Endodermal cell (in vitro differentiated cells): ENCODE measurements at places on chromosomes 5 and 9. TPM values are rescaled to one million over a fixed set of nuclear protein-coding genes. Genes with fewer than 3 reads are reported as not detected.
A peak's percentile ranks its signal among the peaks of the same experiment; 100 is the strongest.

Gene CDX1
- not detected in 3 replicates for total RNA-seq

Gene SLC46A2
- not detected in 2 replicates for total RNA-seq

Gene SPATA6L
- total RNA-seq: 1.9 and 2.0 TPM in 2 replicates

Gene SEMA5A
- total RNA-seq: 30.5 and 46.8 TPM in 2 replicates

Gene TJP2
- total RNA-seq: 53.0 and 65.4 TPM in 2 replicates

Gene IL33
- total RNA-seq: 0.21 to 0.33 TPM in 2 of 3 replicates, not detected in the other

Gene FRMD3
- 0.27 to 0.66 TPM (median 0.35 TPM) in 3 replicates for total RNA-seq

- H3K27me3 ChIP-seq: no peaks in the 10 kb centered on the region
- H3K4me1 ChIP-seq: no peaks in the 10 kb centered on the region
- no peaks in the 10 kb centered on the region for H3K36me3 ChIP-seq
- no peak for DNase-seq
- no peak overlapping the region for H3K4me3 ChIP-seq
These were observed 59.9 kb downstream of the TRIM36 start for GRCh38 chr5:115109840-115110239.

GRCh38 chr9:114384836-114385396 is 2.9 kb downstream of the AKNA start:
- H3K27ac ChIP-seq: no peak overlapping the region
- peaks cover 15% of the 10 kb centered on the region for H3K27me3 ChIP-seq
- H3K4me3 ChIP-seq: no peak overlapping the region
- DNase-seq: no peak
- no peaks in the 10 kb centered on the region for H3K36me3 ChIP-seq

DNA sequence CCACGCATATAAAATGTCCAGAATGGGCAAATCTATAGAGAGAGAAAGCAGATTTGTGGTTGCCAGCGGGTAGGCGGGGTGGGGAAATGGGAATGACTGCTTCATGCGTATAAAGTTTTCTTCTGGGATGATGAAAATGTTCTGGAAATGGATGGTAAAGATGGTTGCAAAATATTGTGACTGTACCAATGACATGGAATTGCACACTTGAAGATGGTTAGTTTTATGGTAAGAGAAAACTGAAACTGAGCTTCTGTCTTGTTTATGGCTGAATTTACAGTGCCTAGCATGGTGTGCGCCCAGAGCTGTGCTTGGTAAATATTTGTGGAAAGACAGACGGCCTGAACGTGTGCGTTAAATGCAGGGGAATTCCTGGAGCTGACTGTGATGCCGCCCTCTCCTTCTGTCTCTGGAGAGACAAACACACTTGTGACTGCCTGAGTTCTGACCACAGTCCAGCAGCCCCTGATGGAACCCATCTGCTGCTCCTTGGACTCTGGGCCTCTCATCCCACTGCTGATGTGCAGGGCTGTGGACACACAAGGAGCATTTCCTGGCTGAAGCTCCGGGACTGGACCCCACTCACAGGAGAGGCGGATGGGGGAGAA is 8.6 kb upstream of the PTGES start:
- H3K4me1 ChIP-seq: peaks cover 4% of the 10 kb centered on the region
- peak overlapping the region; percentile 16 for H3K27ac ChIP-seq
- no peaks in the 10 kb centered on the region for H3K36me3 ChIP-seq
- no peak overlapping the region for H3K4me3 ChIP-seq

GRCh38 chr5:124438903-124439281 is 307.5 kb downstream of the ZNF608 start:
- H3K4me3 ChIP-seq: no peak overlapping the region
- peaks cover 3% of the 10 kb centered on the region for H3K4me1 ChIP-seq
- H3K36me3 ChIP-seq: no peaks in the 10 kb centered on the region

DNA sequence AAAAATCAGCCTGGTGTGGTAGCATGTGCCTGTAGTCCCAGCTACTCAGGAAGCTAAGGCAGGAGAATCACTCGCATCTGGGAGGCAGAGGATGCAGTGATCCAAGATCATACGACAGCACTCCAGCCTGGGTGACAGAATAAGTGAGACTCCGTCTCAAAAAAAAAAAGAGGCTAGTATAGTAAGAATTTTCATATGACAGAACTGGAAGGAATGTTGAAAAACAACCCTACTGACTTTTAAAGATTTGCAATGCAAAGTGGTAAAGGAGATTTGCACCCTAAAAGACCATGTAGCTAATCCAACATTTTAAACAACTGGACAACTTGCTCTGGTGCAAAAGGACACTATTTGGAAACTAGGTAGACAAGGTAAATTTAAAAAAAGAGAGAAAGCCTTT is 58.1 kb downstream of the SH3PXD2B start:
- H3K27ac ChIP-seq: no peak overlapping the region
- no peaks in the 10 kb centered on the region for H3K27me3 ChIP-seq
- no peak overlapping the region for H3K4me3 ChIP-seq
- peaks cover 79% of the 10 kb centered on the region for H3K36me3 ChIP-seq
- no peak for DNase-seq

DNA sequence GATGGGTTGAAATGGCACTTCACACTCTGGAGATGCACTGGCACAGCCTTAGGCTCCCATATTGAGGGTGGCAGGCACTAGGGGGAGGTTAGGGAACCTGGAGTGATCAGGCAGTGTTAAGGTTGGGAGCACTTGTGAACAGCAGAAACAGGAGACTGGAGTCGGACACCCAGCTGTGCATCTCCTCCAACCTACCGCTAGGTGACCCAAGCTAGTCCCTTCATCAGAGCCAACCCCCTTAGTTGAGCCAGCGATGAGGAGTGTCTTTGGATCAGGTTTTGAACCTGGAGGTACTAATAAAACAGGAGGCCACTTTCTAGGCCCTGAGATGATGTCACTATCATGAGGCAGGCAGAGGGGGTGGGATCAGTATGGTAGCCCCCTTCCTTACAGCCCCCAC is 1.7 kb downstream of the ACTL7B start:
- H3K27me3 ChIP-seq: no peaks in the 10 kb centered on the region
- no peaks in the 10 kb centered on the region for H3K4me1 ChIP-seq
- H3K36me3 ChIP-seq: no peaks in the 10 kb centered on the region
- DNase-seq: peak; percentile 55

DNA sequence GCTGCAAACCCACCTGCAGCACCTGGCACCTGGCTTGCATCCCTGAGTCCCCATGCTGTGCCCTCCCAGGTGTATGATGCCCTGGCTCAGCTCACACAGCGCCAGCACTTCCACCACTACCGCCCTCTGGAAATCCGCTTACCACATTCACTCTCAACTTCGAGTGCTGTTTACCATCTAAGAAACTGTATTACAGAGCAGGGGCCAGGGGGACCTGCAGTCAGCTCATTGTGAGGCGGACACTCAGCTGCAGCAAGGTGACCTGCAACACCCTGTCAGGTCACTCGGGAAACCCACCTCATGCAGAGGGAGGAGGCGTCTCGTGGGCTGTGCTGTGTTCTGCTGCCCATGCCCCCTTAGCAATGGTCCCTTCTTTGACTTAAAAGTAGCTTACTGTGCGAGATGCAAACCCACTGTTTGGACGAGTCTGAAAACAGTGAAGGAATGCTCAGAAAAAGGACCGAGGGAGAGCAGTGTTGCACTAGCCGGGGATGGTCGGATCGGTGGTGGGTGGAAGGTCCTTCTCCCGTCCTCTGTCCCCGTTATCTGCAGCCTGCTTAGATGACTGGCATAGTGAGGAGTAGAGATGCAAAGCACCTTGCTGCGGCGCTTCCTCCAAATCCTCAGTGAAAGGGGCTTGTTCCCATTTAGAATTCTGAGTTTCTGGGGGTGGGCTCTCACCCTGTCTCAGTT is 55.2 kb upstream of the CTSL start:
- peaks cover 69% of the 10 kb centered on the region for H3K36me3 ChIP-seq
- no peak overlapping the region for H3K4me3 ChIP-seq
- H3K27me3 ChIP-seq: no peaks in the 10 kb centered on the region
- no peak for DNase-seq
- H3K27ac ChIP-seq: no peak overlapping the region

DNA sequence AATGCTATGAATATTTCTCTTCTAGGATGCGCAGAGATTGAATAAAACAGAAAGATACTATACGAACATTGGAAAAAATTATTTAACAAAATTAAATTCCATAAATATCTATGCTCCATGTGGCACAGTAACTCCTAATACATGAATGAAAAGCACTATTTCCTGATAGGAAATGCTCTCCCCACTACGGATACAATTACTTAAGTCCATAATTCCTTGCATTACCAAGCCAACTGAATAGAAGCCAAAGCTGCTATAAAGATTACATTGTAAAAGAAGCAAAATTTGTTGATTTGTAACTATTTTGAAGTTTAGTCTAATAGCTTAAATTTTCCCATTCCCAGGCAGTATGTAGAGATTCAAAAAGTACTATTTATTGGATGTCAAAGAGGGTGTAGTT is 61.8 kb upstream of the SNX2 start:
- H3K27me3 ChIP-seq: no peaks in the 10 kb centered on the region
- no peaks in the 10 kb centered on the region for H3K36me3 ChIP-seq
- DNase-seq: no peak
- H3K4me3 ChIP-seq: no peak overlapping the region
- no peaks in the 10 kb centered on the region for H3K4me1 ChIP-seq
- no peak overlapping the region for H3K27ac ChIP-seq

GRCh38 chr5:149811453-149811852 is 81.3 kb downstream of the PPARGC1B start:
- no peak overlapping the region for H3K27ac ChIP-seq
- H3K4me3 ChIP-seq: no peak overlapping the region
- H3K27me3 ChIP-seq: no peaks in the 10 kb centered on the region
- H3K36me3 ChIP-seq: no peaks in the 10 kb centered on the region
- peaks cover 4% of the 10 kb centered on the region for H3K4me1 ChIP-seq
- no peak for DNase-seq

- DNase-seq: peak; percentile 76
- no peak overlapping the region for H3K27ac ChIP-seq
- H3K27me3 ChIP-seq: no peaks in the 10 kb centered on the region
- no peak overlapping the region for H3K4me3 ChIP-seq
These were observed 251.4 kb upstream of the IL12B start for GRCh38 chr5:159581502-159582249.

GRCh38 chr5:56900858-56901578 is 8.4 kb upstream of the SETD9 start:
- no peaks in the 10 kb centered on the region for H3K27me3 ChIP-seq
- no peak overlapping the region for H3K27ac ChIP-seq
- H3K4me3 ChIP-seq: no peak overlapping the region
- DNase-seq: peak; percentile 62
- no peaks in the 10 kb centered on the region for H3K4me1 ChIP-seq

DNA sequence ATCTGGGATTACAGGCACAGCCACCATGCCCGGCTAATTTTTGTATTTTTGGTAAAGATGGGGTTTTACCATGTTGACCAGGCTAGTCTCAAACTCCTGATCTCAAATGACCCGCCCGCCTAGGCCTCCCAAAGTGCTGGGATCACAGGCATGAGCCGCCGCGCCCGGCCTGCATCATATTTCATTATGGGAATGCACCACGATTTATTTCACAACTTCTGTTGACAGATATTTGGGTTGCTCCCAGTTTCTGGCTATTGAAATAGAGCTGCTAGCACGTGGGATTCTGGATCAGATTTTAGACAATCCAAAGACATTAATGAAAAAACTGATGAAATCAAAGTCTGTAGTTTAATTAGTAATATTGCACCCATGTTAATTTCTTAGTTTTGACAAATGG is 48.4 kb upstream of the FUBP3 start:
- no peak overlapping the region for H3K4me3 ChIP-seq
- no peak overlapping the region for H3K27ac ChIP-seq

- H3K4me1 ChIP-seq: no peaks in the 10 kb centered on the region
- peak overlapping the region; percentile 13 for H3K4me3 ChIP-seq
- H3K27ac ChIP-seq: no peak overlapping the region
- H3K36me3 ChIP-seq: no peaks in the 10 kb centered on the region
- H3K27me3 ChIP-seq: peaks cover 31% of the 10 kb centered on the region
- DNase-seq: peak; percentile 58
These were observed 180.7 kb downstream of the MEF2C start for GRCh38 chr5:88702332-88702731.

- no peak for DNase-seq
- no peak overlapping the region for H3K27ac ChIP-seq
- no peaks in the 10 kb centered on the region for H3K27me3 ChIP-seq
- H3K4me3 ChIP-seq: no peak overlapping the region
- no peaks in the 10 kb centered on the region for H3K4me1 ChIP-seq
These were observed 10.1 kb upstream of the GRIA1 start for GRCh38 chr5:153480401-153480800.

DNA sequence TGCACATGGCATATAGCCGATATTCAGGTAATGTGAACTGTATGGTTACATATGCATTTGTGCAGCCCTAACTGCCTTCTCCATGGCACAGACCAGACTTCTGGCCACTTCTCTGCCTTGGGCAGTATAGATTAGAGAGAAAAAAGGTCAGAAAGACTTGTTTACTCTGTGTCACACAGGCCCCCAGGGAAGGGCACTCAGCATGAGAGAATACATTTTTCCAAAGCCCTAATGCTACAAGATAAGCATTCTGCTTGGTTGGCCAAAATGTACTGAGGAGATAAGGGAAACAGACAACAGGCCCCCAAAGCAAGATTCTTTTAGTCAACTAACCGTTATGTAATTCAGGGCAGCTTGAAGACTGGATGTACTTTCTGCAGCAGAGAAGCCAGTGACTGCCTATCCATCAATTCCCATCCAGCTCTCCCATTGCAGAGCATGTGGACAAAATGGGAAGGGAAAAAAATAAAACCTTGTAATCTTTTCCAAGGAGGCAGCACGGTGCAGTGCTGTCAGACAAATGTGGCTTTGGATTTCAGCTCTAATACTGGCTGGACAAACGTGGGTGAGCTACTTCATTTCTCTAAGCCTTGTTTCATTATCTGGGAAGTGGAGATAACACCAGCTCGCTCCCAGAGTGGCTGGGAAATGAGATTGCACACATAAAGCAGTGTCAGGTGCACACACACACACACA is 205.9 kb downstream of the NSG2 start:
- no peak overlapping the region for H3K27ac ChIP-seq
- DNase-seq: no peak
- H3K4me1 ChIP-seq: peaks cover 6% of the 10 kb centered on the region
- H3K27me3 ChIP-seq: no peaks in the 10 kb centered on the region
- no peak overlapping the region for H3K4me3 ChIP-seq
- H3K36me3 ChIP-seq: no peaks in the 10 kb centered on the region

DNA sequence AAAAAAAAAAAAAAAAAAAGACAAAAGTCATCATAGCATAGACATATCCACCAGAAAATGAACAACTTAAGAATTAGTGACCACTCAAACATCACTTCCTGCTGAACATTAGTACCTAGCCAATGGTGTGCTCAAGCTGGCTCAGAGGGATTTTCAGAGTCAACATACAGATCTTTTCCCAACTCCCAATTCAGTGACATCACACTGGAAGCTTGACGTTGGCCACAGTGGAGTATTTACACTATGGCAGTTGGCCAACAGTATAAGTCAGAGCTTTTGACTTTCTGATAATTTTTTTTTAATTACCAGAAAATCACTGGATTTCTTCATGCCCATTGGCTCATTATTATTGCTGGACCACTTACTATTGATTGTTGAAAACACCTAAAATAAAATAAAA is 383.5 kb downstream of the ARHGEF28 start:
- no peak overlapping the region for H3K27ac ChIP-seq
- no peaks in the 10 kb centered on the region for H3K4me1 ChIP-seq
- H3K36me3 ChIP-seq: no peaks in the 10 kb centered on the region
- no peaks in the 10 kb centered on the region for H3K27me3 ChIP-seq
- no peak for DNase-seq
